ENCODE measurements at places on chromosomes 6 and 20. TPM values are rescaled to one million over a fixed set of nuclear protein-coding genes. Genes with fewer than 3 reads are reported as not detected.

GRCh38 chr6:21245488-21245887 is 348.1 kb upstream of the SOX4 start:
- no peak for DNase-seq

DNA sequence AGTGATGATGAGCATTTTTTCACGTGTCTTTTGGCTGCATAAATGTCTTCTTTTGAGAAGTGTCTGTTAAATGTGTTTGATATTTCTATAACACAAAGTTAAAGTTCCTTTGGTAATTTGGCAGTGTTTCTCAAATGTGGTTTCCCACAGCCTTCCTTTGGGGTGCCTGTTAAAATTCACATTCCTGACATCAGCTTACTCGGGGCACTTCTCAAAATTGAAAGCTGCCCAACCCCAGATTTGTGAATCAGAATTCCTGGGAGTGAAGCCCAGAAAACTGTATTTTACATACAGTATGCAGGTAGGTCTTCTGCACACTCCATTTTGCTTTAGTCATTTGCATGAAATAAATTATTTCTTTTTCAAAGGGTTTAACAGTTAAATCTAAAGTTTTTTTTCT is 207.9 kb downstream of the GMPR start:
- DNase-seq, result no peak

GRCh38 chr6:14476793-14477531 is 359.4 kb downstream of the CD83 start:
- DNase-seq, result no peak

GRCh38 chr6:84762220-84763002 is 2.0 kb downstream of the TBX18 start:
- no peak for DNase-seq

- DNase-seq, result peak; percentile 10
Measured at GRCh38 chr20:36728986-36729385, 16.9 kb downstream of the NDRG3 start.

DNA sequence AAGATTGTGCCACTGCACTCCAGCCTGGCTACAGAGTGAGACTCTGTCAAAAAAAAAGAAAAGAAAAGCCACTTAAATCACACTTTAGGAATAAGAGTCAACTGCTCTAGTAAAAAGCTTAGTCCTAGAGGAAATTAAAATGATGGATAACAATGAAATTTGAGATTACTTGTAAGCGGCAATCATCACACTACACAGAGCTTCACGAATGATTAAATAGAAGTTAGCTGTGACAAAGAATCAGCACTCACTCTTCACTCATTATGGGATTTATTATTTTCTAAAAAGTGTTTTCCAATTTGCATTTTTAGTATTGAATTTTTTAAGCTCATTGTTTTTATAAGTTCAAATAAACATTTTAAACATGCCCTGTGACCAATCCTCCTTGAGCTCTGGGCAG is 718.0 kb downstream of the UTRN start:
- DNase-seq, result no peak

- no peak for DNase-seq
Measured at GRCh38 chr6:135323202-135323668, 142.1 kb downstream of the MYB start.

Gene KCNK15
- total RNA-seq, result 0.96 TPM

Gene BANF2
- total RNA-seq, result not detected

Gene ZC3H12D
- total RNA-seq, result 82.7 TPM

Gene FAM209A
- total RNA-seq, result 0.31 TPM

Gene GSTA3
- not detected for total RNA-seq

Gene ACSS2
- total RNA-seq, result 73.6 TPM

Gene C6orf132
- total RNA-seq, result 0.12 TPM

Gene PNLDC1
- 0.40 TPM for total RNA-seq

Gene TRIM31
- total RNA-seq, result 0.17 TPM

Gene KIF25
- total RNA-seq, result not detected

Gene B3GAT2
- not detected for total RNA-seq

Gene DDRGK1
- total RNA-seq, result 78.2 TPM

Gene GABRR1
- total RNA-seq, result not detected

Gene TRIM15
- 0.79 TPM for total RNA-seq

Gene BTN1A1
- total RNA-seq, result 0.10 TPM

Gene DBNDD2
- 55.3 TPM for total RNA-seq
